SHP77 (cell line): ENCODE measurements at places on chromosomes 1 and 21.

DNA sequence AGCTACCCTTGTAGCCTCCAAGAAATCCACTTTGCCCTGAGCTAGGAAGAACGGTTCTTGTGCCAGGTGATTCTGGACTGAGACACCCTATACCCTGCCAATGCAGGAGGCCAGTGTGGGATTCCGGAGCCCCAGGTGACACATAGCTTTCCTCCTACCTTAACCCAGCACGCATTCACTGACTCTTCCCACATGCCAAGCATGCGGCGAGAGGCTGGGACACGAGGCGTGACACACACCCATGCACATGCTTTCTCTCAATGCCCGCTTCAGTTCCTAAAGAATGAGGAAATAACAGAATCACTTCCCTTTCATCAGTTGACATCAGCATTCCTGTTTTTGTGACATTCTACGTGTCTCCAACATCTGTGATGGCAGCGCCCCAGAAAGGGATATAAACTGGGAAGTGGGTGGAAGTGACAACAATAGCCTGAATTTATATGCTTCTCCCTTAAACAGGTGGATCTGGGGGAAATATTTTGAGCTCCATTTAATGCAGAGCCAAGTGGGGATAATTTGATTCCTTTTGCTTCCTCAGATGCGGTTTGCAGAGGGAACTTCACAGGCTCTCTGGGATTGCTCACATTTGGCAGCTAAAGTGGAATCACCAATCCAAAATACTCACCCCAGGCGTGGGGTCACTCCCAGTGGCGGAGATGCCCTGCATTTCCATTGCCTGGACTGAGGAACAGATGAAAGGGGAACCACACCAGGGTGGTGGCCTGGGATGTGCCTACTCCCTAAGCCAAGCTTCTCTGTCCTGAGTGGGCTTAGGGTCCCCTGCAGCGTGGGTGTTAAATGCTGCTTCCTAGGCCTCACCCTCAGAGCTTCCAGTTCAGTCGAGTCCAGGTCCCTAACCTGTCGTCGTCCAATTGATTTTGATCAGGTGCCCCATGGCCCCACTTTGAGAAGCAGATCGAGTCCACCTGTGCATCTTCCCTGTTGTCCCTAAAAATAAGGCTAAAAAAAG is 445.1 kb downstream of the SIPA1L2 start:
- DNase-seq, result no peak

DNA sequence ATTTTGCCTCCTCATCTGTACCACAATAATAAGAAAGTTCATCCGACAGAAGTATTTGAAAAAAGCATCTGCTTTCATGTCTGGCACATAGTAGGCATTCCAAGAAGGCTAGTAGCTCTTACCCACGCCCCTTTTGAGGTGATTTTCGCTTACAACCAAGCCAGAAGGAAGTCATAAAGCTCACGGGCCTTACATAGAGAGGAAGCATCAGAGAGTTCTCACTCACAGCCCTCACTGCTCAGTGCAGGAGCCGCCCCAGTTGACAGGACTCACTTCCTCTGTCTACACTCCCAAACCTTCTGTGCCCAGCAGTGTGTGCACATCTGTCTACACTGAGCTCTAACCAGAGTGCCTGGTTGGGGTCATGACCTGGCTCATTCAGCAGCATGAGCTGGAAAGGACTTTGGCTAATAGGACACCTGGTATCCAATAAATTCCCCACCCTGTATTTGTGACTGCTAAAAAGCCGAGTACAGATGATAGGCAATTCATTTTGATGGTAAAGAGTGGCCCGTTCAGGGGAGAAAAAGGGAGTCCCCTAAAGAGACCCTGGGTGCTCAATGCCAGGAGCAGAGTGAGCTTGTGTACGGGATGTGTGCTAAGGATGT is 36.8 kb upstream of the DUSP10 start:
- no peak for DNase-seq

GRCh38 chr1:42698081-42698813 is 16.0 kb downstream of the YBX1 start:
- DNase-seq, result no peak

GRCh38 chr1:2322581-2323211 is 68.7 kb downstream of the MORN1 start:
- DNase-seq, result no peak

GRCh38 chr1:238052496-238053266 is 162.0 kb upstream of the ZP4 start:
- DNase-seq, result no peak

DNA sequence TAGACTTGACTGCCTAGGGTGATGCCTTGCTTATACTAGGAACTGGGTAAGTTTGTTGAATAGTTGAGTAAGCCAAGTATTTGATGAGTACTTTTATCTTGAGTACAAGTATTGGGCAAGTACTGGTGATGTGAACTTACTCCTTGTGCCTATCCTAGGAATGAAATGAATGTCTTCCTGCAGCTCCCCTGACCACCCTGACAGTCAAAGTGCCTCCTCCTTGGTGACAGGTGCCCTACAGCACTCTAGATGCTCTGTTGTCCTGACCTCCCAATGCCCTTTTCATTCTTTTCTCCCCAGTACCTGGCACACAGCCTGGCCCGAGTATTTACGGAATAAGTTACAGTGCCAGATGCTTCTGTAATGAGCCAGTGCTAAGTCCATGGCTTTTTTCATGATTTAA is 25.5 kb downstream of the PCSK9 start:
- no peak for DNase-seq

DNA sequence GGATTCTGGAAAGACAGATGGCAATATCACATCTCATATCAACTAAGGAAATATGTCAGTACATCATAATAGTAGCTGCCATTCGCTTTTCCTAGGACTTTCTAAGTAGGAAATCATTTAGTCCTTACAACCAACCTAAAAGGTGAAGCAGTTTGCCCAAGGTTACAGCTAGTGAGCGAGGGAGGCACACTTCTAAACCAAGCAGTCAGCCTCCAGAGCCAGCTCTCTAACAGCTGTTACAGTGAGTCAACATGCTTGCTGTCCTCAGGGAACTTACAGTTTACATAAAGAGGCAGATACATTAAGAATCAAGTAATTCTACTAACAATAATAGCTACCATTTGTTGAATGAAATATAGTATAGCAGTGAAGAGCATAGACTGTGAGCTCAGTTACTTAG is 57.1 kb downstream of the GIPC2 start:
- no peak for DNase-seq

DNA sequence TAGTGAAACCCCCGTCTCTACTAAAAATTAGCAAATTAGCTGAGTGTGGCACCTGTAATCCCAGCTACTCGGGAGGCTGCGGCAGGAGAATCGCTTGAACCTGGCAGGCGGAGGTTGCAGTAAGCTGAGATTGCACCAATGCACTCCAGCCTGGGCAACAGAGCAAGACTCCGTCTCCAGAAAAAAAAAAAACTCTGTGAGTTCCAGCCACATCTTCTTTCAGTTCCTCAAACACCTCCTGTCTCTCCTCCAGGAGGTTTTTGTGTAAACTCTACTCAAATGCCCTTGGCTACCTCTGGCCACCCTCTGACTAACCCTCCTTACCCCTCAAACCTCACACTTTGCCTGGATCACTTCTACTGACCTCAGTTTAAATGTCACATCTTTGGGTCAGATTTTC is 38.1 kb downstream of the RCSD1 start:
- no peak for DNase-seq

GRCh38 chr1:115867216-115867615 is 26.3 kb upstream of the NHLH2 start:
- DNase-seq, result no peak
